ENCODE measurements at places on chromosomes 4 and X. TPM values are rescaled to one million over a fixed set of nuclear protein-coding genes. Genes with fewer than 3 reads are reported as not detected.

MBNL3 gene
- total RNA-seq: 14.0 TPM

IL2 gene
- 1.0 TPM for total RNA-seq

MUC7 gene
- total RNA-seq: not detected

APELA gene
- total RNA-seq: not detected

CYSLTR1 gene
- total RNA-seq: 7.2 TPM

NMU gene
- total RNA-seq: not detected

SUPT20HL1 gene
- total RNA-seq: not detected

S100P gene
- total RNA-seq: not detected

MAGEA11 gene
- total RNA-seq: not detected

CXorf49 gene
- not detected for total RNA-seq

CSAG2 gene
- not detected for total RNA-seq

COL4A6 gene
- total RNA-seq: not detected

HSFX2 gene
- not detected for total RNA-seq

REELD1 gene
- not detected for total RNA-seq

FABP2 gene
- not detected for total RNA-seq

MEPE gene
- not detected for total RNA-seq

MPC1L gene
- not detected for total RNA-seq

PPEF1 gene
- total RNA-seq: 0.59 TPM

AP1S2 gene
- 32.8 TPM for total RNA-seq

RRH gene
- total RNA-seq: 0.27 TPM

SRPX2 gene
- not detected for total RNA-seq

NOX1 gene
- not detected for total RNA-seq

CXorf38 gene
- 26.0 TPM for total RNA-seq

TIGD2 gene
- 4.0 TPM for total RNA-seq

NAA11 gene
- not detected for total RNA-seq

ATOH1 gene
- total RNA-seq: not detected

TRPC5OS gene
- total RNA-seq: not detected

MAGEA9B gene
- total RNA-seq: not detected

CENPVL1 gene
- total RNA-seq: not detected

FAM149A gene
- total RNA-seq: 1.1 TPM

CT45A10 gene
- not detected for total RNA-seq

FGF16 gene
- not detected for total RNA-seq

CT45A7 gene
- not detected for total RNA-seq

CTAG1B gene
- not detected for total RNA-seq

GC gene
- total RNA-seq: not detected

MXRA5 gene
- not detected for total RNA-seq

ESX1 gene
- not detected for total RNA-seq

TMEM271 gene
- not detected for total RNA-seq

MAGEA4 gene
- not detected for total RNA-seq

L1CAM gene
- 2.1 TPM for total RNA-seq

IBSP gene
- total RNA-seq: not detected

TCEAL6 gene
- not detected for total RNA-seq

DMP1 gene
- total RNA-seq: not detected

F8A2 gene
- total RNA-seq: not detected

RTL9 gene
- total RNA-seq: not detected

PNMA6A gene
- total RNA-seq: not detected

TBC1D9 gene
- total RNA-seq: 0.30 TPM

GAB1 gene
- 1.2 TPM for total RNA-seq

CNGA1 gene
- total RNA-seq: not detected

RAB41 gene
- not detected for total RNA-seq

SLC7A11 gene
- total RNA-seq: 0.07 TPM

CLDN24 gene
- total RNA-seq: not detected

TIMM8A gene
- total RNA-seq: 5.8 TPM

ART3 gene
- not detected for total RNA-seq

SOD3 gene
- not detected for total RNA-seq

RENBP gene
- total RNA-seq: 15.3 TPM
